ENCODE measurements at places on chromosomes 3 and 15. TPM values are rescaled to one million over a fixed set of nuclear protein-coding genes. Genes with fewer than 3 reads are reported as not detected.

The LYZL4 gene
- not detected for total RNA-seq

GRCh38 chr3:164779816-164780215, 298.5 kb downstream of the SI start:
- no peak for DNase-seq

DNA sequence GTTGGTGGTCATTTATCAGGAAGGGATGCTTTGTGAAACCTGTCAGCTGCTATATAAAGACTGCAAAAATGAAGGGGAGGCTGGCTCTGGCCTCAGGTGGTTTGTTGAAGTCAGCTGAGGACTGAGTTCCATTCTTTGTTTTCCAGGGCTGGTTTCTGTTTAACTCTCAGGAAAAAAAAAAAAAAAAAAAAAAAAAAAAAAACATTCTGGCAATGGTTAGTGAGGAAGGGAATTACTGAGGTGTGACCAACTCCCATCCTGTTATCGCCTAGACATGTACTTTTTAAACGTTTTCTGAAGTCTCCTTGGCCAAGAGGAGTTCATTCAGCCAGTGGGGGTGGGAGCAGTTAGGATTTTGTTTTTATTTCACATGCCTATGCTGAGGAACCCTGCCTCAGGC, 316.3 kb downstream of the OXSM start:
- DNase-seq: no peak

The ABHD2 gene
- total RNA-seq: 190 TPM

The GOLGA8R gene
- 0.89 TPM for total RNA-seq

The CASR gene
- not detected for total RNA-seq

DNA sequence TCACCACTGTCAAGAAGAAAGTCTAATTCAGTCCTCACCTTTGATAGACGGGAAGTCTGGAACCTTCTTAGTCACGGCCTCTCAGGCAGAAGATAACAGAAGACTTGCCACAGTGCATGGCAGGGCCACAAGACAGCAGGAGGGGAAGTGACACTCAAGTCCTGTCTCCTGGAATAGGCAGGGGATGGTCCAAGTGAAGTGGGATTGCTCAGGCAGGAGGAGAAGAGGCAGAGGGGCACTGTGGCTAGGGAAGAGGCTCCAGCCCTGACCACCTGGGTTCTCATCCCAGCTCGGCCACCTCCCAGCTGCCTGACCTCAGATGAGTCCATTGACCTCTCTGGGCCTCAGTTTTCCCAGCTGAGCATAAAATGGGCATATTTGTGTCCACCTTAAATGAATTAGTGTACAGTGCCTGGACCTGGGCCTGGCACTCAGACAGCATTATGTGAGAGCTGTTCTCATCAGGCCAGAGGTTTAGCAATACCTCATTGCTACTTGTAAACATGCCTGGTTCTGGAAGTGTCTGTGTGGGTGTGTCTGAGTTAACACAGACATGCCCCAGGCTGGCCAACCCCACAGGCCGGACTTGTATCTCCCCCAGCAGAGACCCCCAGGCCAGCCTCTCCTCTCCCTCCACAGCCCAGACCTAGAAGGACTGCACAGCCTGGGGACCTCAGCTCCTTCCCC, 11.5 kb upstream of the PCSK6 start:
- no peak for DNase-seq

- peak; percentile 88 for DNase-seq
These were observed 50.0 kb upstream of the TBC1D23 start for GRCh38 chr3:100210772-100211135.

- no peak for DNase-seq
These were observed 69.4 kb upstream of the FILIP1L start for GRCh38 chr3:100183608-100184125.

DNA sequence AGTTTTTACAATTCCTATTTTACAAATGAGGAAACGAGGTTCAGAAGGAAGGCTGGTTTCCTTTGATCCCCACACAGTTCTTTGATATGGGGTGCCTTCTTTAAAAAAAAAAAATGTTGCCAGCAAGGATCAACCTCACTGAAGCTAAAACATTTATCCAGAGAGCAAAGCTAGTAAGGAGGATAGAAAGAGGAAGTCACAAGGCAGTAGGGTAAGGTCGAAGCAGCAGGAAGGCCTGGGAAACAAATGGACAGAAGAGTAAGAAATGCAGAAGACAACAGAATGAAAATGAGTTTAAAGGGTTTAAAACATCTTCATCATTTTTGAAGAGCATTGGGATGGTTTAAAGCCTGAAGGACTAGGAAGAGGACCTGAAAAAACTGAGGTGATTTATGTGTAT, 30.6 kb upstream of the CP start:
- no peak for DNase-seq

DNA sequence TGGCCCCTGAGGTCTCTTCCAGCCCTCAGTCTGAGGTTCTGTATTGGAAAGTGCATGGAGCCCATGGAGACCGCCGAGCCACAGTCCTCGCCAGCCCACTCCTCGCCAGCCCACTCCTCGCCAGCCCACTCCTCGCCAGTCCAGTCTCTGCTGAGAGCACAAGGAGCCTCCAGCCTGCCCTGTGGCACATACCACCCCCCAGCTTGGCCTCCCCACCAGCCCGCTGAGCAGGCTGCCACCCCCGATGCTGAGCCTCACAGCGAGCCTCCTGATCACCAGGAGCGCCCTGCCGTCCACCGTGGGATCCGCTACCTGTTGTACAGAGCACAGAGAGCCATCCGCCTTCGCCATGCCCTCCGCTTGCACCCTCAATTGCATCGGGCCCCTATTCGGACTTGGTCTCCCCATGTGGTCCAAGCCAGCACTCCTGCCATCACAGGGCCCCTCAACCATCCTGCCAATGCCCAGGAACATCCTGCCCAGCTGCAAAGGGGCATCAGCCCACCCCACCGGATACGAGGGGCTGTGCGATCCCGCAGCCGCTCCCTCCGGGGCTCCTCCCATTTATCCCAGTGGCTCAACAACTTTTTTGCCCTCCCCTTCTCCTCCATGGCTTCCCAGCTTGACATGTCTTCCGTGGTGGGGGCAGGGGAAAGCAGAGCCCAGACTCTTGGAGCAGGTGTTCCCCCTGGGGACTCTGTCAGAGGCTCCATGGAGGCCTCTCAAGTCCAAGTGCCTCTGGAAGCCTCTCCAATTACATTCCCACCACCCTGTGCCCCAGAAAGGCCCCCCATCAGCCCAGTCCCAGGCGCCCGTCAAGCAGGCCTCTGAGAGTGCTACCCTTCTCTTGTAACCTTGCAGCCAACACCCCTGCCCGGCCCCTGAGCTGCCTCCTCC, 40.9 kb downstream of the PML start:
- DNase-seq: no peak

DNA sequence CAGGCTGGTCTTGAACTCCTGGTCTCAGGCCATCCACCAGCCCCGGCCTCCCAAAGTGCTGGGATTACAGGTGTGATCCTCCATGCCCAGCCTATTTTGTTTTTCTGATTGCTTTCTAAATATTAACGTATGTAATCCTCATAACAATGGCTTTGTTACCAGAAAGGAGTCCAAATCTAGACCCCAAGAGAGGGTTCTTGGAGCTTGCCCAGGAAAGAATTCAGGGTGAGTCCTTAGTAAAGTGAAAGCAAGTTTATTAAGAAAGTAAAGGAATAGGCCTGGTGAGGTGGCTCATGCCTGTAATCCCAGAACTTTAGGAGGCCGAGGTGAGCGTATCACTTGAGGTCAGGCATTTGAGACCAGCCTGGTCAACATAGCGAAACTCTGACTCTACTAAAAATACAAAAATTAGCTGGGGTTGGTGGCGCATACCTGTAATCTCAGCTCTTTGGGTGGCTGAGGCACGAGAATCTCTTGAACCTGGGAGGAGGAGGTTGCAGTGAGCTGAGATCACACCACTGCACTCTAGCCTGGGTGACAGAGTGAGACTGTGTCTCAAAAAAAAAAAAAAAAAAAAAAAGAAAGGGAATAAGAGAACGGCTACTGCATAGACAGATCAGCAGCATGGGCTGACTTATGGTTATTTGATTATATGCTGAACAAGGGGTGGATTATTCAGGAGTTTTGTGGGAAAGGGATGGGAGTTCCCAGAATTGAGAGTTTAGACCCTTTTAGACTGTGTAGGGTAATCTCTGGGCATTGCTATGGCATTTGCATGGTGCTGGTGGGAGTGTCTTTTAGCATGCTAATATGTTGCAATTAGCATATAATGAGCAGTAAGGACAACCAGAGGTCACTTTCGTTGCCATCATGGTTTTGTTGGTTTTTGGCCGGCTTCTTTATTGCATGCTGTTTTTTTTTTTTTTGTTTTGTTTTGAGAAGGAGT, 36.1 kb downstream of the TYRO3 start:
- no peak for DNase-seq

DNA sequence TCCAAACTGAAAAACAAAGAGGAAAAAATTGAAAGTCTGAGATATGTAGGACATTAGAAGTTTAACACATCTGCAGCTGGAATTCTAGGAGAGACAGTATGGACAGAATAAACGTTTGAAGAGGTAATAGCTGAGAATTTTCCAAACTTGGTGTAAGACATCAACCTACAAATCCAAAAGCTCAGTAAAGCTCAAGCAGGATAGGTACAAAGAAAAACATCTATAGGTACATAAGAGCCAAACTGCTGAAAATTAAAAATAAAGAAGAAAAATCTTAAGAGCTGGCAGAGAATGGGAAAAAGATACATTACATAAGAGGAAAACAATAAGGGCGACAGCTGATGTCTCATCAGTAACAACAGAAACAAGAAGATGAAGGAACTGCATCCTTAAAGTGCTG, 22.8 kb upstream of the C3orf22 start:
- DNase-seq: no peak

The SAMD7 gene
- not detected for total RNA-seq

DNA sequence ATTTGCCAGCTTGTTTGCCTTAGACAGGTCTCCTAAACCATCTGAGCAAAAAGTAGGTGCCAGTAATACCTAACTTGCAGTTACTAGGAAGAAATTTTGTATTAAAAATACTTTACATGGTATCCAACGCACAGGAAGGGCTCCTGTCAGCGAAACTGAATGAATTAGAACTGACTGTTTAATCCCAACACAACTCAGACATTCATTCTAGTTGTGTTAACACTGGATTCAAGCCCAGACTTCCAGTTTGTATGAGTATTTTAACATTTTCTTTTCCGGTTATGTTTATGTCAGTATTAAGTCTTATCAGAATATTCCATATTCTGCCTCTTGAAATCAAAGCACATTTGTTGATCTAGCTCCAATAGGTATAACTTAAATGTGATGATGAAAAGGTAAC, 82.0 kb upstream of the SOX2 start:
- DNase-seq: no peak

- no peak for DNase-seq
These were observed 171.1 kb downstream of the KCNAB1 start for GRCh38 chr3:156291272-156292123.

DNA sequence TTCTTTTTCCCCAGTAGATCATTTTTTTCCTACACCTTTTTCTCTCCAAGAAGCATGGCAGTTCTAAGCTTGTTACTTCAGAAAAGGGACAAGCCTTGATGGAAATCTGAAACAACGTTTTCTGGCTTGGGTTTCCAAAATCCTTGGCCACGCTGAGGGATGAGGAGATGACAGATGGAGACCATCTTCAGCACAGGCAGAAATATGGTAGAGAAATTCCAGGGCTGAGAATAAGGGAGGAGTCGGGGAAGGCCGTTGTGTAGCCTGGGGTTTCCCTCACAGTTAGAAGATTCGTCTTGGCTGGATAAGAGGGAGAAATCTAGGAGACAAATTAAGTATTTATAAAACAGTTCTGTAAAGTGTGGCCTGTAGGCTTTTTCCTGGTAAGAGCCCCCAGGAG, 33.9 kb upstream of the STT3B start:
- no peak for DNase-seq

- peak; percentile 82 for DNase-seq
These were observed at the start of gene PLA2G4F for GRCh38 chr15:42156243-42156922. Gene PLA2G4F, minus strand, starts transcription at chr15:42156636. Its CDS starts 87 bp downstream, at chr15:42156549.

- no peak for DNase-seq
These were observed 36.5 kb downstream of the FAM98B start for GRCh38 chr15:38490242-38490922.

- no peak for DNase-seq
These were observed 304.7 kb downstream of the SUCLG2 start for GRCh38 chr3:67349551-67350174.

DNA sequence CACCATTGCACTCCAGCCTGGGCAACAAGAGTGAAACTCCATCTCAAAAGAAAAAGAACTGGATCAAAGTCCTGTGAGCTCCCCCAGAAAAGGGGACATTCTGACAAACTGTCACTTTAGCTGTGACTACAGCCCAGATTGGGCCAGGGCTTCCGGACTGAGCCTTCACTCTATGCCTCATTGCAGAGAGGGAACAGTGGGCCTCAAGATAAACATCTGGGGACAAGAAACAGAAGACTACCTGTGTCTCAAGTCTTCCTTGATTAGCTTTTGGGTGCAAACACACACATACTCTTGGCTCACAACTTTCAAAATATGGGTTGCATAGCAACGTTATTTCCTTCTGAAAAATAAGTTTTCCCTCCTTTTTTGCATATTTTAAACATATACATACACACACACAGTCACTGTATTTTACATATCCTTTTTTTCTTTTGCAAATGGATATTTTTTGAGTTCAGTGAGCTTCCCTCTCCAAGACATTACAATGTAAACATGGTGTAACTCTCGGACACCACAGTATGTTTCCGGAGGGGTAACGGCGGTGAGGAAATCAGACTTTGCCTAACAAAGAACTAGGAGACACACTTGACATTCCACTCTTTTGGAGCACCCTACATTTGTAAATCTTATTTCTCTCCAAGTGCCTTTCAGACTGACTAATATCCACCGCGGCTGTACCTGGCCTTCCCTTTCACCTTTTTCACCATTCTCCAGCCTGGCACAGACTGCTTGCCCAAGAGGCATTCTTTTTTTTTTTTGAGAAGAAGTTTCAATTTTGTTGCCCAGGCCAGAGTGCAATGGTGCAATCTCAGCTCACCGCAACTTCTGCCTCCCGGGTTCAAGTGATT, 3.5 kb downstream of the TKT start:
- DNase-seq: no peak

GRCh38 chr3:23376516-23377248, 173.6 kb downstream of the UBE2E2 start:
- no peak for DNase-seq

The SPTBN5 gene
- 4.9 TPM for total RNA-seq

- no peak for DNase-seq
These were observed 6.2 kb upstream of the CCDC80 start for GRCh38 chr3:112647122-112647521.

DNA sequence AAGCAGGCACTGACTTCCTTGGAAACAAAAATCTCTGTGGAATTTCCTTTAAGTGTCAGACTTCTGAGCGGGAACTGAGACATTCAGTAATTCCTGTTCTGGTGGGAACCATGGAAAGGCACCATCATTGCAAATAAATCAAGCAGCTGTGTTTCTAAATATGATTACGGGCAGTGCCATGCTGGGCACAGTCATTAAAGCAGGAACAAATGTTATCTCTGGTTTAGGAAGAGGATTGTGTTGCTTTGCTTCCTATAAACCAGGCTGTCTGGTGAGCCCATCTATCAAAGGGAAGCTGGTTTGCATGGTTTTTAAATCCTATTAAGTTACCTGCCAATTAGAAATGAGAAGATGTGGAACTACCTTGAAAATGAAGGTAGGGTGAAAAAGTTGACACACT, 86.7 kb downstream of the EBLN2 start:
- DNase-seq: no peak

GRCh38 chr3:178086144-178086825, 450.0 kb upstream of the KCNMB2 start:
- no peak for DNase-seq

GRCh38 chr3:62892951-62893350, 17.7 kb upstream of the CADPS start:
- DNase-seq: no peak

All from stomach (tissue), 19 donors.